ENCODE measurements at places on chromosomes 3 and 15.

- DNase-seq: no peak
These were observed 19.0 kb downstream of the ARL14 start for GRCh38 chr3:160695915-160696327.

GRCh38 chr3:61701011-61701410 is 139.6 kb downstream of the PTPRG start:
- no peak for DNase-seq

DNA sequence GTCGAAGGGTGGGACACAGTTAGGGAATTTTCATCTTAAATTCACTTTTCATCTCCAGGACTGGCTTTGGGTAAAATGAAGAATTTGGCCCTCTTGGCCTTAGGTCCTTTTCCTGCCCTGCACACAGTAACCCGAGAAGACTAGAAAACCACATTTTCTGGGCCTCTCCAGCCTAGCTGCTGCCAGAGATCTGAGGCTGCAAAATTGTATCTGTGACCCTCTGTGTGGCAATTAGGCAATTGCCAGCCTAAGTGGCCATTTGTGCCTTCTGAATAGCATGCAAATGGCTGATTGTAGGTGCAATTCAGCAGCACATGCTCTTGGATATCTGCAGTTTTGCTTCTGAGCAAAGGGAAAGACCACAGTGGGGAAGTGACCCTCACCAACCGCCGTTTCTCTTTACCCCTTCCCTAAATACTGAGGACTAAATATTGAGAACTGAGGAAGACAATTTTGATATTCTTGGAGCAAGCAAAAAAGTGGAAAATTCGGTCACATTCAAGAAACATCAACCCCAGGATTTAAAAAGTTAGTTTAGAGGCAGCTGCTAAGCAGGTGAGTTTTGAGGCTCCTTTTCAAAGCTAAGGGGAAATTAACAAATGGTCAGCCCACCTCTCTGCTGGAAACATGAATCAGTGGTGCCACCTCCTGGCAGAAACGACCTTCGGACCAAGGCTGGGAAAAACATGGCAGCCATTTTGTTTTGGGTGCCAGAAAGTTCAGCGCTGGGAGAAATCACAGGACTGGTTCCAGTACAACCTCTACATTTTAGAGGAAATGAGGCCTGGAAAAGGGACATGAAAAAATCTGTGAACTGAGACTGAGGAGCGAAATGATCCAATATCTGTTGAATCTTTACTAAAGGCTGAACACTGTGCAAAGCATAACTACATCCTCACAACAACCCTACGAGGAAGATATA is 56.6 kb upstream of the PRTG start:
- DNase-seq: peak; percentile 37

DNA sequence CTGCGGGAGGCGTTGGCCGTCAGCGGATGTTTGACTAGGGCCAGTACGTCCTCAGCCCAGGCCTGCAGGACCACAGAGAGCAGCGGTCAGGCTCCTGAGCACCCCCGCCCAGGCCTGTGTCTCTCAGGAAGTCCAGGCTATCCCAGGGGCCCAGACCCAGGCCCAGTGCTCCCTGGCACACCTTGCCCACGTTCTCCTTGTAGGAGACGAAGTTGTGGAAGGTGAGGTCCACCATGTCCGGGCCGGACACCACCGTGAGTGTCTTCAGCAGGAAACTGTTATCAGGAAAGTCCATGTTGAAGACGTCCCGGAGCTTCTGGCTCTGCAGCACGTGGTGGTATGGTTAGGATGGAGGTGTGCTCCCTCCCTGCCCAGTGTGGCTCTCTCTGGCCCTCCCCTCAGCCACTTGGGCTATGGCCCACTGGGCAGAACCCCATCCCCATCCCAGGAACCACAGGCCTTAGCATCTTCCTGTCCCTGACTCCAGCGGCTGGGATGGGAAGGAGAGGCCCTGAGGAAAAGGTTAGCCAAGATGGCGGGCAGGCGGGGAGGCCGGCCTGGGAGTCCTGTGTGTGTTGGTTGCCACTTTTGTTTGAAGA is 5.3 kb downstream of the PLCB2 start:
- DNase-seq: no peak

DNA sequence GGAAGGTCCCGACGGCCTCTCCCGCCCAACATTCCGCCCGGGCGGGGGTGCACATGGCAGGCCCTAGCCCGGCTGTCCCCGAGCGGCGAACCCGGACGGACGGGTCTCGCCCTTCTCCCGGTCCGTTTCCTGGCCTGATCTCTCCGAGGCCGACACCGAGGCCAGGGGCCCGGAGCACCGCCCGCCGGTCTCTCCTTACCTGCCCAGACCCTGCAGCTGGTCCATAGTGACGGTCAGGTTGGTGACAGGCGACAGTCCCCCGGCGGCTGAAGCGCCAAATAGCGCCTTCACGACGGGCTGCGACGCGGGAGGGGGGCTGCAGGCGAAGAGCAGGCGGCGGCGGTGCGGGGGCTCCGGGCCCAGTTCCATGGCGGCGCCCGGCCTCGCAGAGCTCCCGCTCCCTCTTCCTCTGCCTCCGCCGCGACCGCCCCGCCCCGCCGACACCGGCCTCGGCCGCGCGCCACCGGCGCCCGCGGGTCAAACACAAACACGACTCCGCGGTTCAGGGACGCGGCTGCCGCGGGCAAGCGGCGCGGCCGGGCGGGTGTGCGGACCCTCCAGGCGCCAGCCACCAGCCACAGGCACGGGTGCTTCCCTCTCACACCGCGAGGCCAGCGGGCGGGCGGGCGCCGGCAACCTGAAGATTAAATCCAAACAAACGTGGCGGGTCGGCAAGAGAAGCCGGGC is 495 bp downstream of the CDC25A start:
- peak; percentile 38 for DNase-seq

- DNase-seq: no peak
These were observed 41.5 kb downstream of the SEMA3G start for GRCh38 chr3:52403271-52403841.

- peak; percentile 3 for DNase-seq
These were observed 8.8 kb downstream of the FILIP1L start for GRCh38 chr3:100105501-100105900.

DNA sequence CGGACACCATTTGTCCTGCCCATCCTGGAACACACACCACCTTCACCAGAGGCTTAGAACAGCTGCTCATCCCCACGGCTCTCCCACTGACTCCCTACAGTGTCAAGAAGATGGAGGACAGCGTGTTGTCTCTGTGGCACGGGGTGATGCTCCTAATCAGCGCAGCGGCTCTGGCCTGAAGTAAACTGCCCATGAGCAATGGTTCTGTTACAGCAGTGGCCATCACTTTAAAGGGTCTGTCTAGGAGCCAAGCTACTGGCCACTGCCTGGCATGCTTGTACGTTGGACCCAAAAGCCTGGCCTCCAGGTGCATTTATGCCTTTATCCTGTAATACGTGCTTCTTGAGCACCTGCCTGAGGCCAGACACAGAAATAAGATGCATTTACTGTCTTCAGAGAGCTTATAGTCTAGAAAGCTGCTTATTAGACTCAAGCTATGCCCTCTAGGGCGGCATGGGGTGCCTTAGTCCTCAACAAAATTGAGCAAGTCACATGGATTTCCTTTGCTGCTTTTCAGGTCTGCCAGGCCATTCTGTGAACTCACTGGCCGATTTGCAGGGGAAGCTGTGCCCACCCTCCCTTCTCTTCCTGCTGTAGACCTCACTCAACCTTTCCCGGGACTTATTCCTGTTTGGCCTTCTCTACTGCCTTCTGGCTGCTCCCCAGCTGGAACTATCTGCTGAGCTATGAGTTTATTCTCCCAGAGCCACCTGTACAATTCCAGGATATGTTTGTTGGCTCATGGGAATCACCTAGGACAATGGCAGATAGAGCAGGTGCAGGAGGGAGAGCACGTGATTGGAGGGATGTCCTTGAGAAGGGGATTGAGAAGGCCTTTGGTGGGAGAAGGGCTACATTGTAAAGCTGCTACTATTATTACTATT is 51.9 kb downstream of the STARD5 start:
- no peak for DNase-seq

DNA sequence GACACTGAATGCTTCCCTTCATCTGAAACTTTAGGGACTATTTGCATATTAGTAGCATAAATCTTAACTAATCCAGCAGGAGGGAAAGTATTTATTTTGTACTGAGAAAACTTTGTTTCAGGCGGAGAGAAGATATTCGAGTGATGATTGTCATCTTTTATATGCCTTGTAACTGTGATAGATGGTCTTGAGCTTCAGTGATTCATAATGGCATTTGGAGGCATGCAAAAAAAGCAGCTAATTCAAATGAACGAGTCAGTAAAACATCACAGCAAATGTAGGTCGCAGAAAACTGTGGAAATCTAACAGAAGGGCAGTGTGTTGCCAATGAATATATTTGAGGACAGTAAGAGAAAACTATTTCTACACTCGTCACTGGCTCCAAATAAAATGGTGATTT is 643.7 kb upstream of the NAALADL2 start:
- DNase-seq: no peak

DNA sequence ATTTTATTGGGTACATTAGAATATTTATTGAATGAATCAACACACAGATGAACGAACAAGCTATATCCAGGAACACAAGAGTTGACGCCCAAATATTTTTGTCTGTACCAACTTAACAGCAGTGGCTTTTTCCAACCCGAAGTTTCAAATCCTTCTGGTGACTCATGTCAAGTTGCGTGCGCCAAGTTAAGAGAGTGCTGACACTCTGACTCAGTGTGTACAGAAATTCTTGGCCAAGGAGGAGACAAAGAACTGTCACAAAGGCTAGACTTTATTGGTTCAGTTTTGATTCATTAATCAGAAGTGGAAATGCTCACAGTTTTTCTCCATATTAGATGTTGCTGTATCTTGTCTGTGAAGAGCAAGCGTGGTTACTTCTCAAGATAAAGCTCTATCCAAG is 59.6 kb upstream of the TSC22D2 start:
- DNase-seq: peak; percentile 63

DNA sequence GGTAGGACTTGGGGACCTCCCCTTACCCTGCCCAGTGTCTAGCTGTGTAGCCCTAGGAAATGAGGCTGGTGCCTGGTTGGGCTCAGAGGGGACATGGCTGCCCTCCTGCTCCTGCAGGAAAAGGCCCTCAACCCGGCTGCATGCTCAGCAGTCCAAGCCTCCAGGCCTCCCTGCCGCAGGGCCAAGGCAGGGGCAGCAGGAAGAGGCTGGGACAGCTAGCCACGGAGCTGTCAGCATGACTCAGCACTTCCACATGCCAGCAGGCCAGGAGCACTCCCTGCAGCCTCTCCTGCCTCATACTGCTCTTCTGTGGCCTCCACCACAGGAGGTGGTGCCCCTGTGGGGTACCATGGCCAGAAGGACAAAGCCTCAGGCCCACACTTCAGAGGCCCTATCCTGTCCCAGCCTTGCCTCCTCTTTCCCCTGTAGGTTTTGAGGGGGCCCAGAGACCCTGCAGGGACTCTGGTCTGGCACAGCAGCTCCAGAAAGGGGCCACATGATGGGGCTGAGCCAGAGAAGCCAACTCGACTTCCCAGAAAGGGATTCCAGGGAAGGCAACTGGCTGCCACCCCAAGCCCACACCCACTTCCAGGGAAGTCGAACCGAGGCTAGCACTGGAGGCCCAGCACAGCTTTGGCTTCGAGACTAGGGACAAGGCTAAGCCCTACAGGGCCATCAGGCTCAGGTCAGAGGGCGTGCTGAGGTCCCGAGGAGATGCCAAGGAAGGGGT is 19.5 kb downstream of the TKT start:
- DNase-seq: peak; percentile 77

GRCh38 chr3:64029287-64029686 is 6.0 kb upstream of the PSMD6 start:
- no peak for DNase-seq

DNA sequence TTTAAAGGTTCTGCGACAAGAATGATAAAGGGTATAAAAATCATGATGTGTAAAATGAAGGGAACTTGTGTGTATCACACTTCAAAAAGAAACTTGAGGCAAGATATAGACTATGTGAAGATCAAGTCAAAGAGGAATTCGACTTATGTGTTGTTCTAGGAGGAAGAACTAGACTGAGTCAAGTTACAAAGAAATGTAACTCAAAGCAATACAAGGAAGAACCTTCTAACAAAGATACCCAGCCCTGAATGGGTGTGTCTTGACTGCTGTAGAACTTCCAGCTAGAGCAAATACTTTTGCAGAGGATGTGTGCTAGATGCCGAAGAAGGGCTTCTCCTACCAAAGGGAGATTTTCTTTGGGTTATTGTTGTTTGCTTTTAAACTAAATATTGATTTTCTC is 2.4 kb downstream of the SLC49A4 start:
- peak; percentile 12 for DNase-seq

GRCh38 chr15:60400944-60401343 is 3.2 kb upstream of the ANXA2 start:
- no peak for DNase-seq

- DNase-seq: no peak
These were observed 67.4 kb downstream of the SNRPN start for GRCh38 chr15:25022233-25022632.

DNA sequence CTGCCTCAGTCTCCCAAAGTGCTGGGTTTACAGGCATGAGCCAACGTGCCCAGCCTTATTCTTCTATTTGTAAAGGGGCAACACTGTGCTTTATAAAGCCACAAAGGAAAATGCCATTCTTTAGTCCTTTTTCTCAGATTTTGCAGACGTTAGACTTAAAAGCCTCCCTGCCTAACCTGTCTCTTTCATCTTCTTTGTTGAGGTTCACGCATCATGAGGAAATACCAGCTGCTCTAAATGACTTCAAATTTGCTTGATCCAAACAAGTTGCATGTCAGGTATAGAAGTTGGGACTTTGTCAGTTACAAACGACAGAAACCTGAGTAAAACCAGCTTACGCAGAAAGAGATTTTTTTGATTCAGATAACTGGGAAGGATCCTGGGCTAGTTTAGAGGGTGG is 51.1 kb upstream of the LRRFIP2 start:
- no peak for DNase-seq

DNA sequence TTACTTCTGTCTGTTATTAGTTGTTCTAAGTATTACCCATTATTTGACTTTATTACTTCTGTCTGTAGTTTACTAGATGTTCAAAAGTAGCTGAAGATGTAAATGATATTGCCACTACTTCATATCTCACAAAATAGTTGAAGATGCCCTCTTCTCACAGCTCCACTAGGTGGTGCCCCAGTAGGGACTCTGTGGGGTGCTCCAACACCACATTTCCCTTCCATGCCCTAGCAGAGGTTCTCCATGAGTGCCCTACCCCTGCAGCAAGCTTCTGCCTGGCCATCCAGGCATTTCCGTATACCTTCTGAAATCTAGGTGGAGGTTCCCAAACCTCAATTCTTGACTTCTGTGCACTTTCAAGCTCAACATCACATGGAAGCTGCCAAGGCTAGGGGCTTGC is 80.8 kb downstream of the KCNH8 start:
- DNase-seq: no peak

GRCh38 chr15:45378149-45378912 is at the start of gene GATM:
Gene GATM (minus strand): TSS chr15:45378544. CDS start chr15:45378453, 91 bp downstream.
- peak; percentile 87 for DNase-seq

DNA sequence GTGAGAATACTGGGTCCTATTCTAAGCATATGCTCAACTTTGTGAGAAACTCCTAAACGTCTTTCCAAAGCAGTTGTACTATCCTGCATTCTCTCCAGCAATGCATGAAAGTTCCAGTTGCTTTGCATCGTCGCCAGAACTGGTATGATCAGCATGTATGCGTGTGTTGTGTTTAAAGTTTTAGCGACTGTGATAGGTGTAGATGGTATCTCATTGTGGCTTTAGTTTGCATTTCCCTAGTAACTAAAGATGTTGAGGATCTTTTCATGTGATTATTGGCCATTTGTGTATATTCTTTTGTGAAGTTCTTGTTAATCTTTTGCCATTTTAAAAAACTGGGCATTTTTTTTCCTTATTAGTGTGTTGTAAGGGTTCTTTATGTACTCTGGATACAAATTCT is 115.1 kb downstream of the SPATA16 start:
- no peak for DNase-seq

GRCh38 chr15:76059320-76060117 is at the start of gene TMEM266:
Gene TMEM266 (plus strand): TSS chr15:76059985. CDS start chr15:76134264, 74,279 bp downstream.
- DNase-seq: peak; percentile 88
